ENCODE measurements at places on chromosomes 12 and 14.

DNA sequence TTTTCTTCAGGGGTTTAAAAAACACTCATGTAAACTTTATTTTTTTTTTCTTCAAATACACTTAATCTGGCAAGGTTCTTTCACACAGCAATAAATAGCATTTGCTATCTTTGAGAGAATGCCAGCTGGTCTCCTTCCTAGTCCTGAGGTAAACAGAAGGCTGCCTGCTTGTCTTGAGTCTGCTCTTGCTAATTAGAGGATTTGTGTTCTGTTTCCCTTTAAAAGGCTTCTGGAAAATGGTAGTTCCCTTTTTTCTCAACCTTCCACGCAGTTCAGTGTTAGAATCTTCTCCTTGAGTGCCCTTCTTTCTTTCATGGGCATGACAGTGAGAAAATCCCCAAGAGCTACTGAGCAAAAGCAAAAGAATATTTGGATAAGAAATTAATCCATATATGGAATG, 92.3 kb upstream of the DCN start:
- DNase-seq, result peak; percentile 30

DNA sequence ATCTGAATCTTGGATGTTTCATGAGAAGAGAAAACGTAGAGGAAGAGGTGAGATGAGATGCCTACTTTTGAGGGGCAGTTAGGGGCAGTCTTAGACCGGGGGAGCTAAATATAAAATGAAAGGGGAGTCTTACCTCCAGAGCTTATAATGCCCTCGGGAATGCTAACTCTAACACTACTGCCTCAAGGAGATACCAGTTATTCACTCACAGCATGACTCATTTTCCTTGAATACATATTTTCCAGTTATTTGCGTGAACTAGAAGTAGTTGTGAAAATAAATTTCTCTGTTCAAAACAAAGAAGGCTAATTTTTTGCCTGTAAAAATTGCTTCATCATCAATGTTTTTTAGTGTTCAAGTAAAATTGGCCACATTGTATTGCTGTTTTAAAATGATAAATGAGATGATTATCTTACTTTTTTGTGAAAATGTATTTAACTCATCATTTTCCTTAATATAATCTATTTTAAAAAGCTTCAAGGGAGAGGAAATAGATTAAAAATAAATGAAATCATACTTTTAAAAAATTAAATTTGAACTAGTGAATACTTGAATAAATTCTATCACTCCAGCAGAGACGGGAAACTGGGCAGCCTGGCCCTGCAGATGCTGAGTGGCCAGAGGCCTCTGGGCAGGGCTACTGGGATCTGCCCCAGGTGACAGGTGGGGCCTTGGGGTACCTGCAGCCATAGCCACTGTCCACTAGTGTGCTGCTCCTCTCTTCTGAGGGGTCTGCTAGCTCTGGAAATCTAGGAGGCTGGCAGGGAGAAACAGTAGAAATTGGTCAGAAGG, 339.3 kb downstream of the EGLN3 start:
- DNase-seq, result no peak

- no peak for DNase-seq
Measured at GRCh38 chr12:28925719-28926376, 223.2 kb upstream of the FAR2 start.

DNA sequence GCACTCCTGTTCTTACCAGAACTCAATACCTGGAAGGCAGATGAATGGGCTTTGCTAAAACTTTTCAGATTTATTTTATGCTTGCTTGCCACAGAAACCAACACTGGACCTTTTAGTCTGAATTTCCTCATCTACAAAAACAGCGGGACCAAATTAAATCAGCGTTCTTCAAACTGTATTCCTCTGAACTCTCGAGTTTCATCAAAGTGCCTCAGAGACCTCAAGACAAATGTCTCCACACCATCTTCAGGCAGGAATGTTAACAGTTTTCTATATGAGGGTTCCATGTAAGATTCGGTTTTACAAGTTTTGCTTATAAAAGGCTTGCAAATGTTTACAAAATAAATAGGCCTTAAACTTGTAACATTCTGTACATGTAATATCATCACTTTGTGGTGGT, 74.6 kb downstream of the MED13L start:
- DNase-seq, result no peak

DNA sequence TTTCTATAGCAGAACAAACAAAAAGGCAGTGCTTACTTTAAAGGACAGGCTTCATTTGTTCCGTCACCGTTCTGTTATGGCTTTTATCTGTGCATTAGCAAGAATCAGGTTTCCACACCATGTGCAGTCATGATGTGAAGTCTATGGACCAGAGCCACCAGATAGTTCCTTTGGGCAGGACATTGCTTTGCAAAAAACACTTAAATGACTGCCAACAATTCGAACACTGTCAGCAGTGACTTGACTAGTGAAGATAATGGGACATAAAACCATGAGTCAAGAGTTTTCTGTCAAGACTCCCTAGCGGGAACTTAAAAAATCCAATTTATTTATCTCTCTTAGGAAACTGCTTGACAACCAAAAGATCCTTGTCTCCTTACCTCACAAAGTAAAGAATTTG, 80.3 kb downstream of the NKX2-1 start:
- no peak for DNase-seq

- no peak for DNase-seq
Measured at GRCh38 chr12:65557438-65558181, 266.7 kb upstream of the HMGA2 start.

DNA sequence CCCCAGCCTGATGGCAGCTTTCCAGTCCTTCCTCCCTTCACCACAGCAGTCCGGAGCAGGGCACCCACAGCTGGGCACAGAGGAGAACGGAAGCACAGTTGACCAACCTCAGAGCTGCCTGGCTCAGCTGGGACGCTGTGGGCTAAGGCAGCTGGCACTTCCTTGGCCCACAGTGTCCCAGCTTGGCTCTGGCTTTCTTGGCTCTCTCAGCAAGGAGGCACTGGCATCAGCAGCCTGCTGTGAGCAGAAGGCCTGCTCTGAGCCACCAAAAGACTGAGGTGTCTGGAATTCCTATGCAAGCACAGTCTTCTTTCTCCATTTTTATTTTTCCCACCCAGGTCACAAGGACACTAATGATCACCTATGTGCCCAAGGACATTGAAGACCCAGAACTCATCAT, 32.6 kb downstream of the NGB start:
- DNase-seq, result peak; percentile 30

GRCh38 chr12:131093971-131094830, 140.5 kb downstream of the ADGRD1 start:
- DNase-seq, result no peak

- DNase-seq, result no peak
Measured at GRCh38 chr12:115481141-115481540, 796.4 kb downstream of the MED13L start.

GRCh38 chr14:63361790-63362189, 43.1 kb upstream of the GPHB5 start:
- DNase-seq, result no peak

DNA sequence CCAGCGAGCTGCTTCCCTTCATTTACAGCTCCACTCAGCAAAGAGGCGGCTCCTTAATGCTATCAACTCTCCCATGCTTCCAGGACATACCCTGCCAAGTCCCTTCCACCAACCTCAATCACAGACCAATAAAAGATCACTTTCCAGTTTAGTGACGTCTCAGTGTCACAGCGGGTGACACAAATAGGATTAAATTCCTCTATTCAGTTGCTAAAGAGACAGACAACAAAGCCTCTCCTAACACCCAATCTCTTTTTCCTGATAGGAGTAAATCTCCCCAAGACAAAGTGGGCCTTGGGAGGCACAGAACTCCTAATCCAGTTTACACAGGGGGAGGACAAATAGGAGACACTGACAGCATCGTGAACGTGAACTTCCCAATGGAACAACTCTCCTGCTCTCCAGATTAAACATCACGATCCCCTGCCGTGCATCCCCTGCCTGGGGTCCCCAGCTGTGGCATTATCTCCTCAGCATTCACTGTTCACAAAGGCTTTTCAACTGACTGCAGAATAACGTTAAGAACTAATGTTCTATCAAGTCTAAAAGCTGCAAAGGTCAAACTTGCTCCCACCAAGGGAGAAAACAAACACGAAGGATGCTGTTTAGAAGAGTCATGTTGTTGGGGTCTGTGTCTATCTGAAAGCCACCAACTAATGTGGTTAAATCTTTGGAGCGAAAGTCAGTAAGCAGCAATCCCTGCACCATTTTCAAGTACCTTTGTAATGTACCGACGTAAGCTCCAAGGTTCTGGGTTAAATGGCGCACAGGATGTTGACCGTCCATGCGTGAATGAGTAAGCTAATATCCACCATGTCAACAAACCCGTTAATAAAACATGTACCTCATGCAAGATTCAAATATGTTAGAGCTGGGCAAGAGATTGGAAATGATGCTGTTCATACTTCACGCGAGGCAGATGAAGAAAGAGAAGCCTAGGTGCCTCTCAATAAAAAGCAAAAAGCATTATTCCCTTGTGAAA, 31.5 kb downstream of the TMEM132D start:
- DNase-seq, result no peak

- no peak for DNase-seq
Measured at GRCh38 chr12:26037615-26038220, 79.2 kb downstream of the RASSF8 start.

GRCh38 chr12:116933091-116933490, 22.3 kb downstream of the FBXW8 start:
- DNase-seq, result no peak

GRCh38 chr12:68792952-68793351, 15.0 kb upstream of the MDM2 start:
- peak; percentile 10 for DNase-seq

GRCh38 chr14:92314182-92314581, 8.8 kb upstream of the SLC24A4 start:
- DNase-seq, result no peak

DNA sequence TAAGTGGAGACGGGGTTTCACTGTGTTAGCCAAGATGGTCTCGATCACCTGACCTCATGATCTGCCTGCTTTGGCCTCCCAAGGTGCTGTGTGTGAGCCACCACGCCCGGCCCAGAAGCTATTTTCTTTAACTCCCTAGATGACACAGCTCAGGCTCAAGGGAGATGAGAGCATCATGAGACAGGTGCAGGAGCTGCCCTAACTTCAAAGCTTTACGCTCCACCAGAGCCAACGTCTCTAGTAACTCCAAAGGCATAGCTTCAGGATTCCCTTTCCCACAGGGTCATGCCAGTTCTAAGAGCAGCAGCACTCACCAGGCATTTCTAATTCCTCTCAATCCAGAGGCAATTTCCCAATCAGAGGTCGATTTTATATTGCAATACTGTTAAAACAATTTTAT, 21.0 kb downstream of the NDUFA12 start:
- no peak for DNase-seq

DNA sequence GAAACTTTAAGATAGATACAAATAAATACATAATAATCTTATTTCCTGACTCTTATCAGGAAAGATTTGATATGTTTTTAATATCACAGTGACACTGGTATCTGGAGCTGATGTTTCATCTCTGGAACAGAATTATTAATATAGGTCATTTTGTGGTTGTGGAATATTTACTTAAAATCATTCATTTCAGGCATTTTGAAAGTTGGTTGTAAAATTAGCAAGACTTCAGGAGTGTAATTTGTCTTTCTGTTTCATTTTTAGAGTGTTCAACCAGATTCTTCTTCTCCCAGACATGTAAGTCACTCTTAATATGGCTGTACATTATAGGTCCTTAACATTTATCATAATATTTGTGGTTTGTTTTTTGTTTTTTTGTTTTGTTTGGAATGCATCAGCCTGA, 115.7 kb downstream of the PCNX1 start:
- DNase-seq, result no peak

GRCh38 chr12:122855928-122856831, 20.9 kb downstream of the HIP1R start:
- no peak for DNase-seq
